Activated T-helper 17 cell treated with anti-CD3 and anti-CD28 coated beads, Interleukin-2, amount 50 U/mL, for 72 hours (primary cell): ENCODE measurements at places on chromosomes 11 and 22. TPM values are rescaled to one million over a fixed set of nuclear protein-coding genes. Genes with fewer than 3 reads are reported as not detected.

GRCh38 chr22:49942565-49943404, 17.8 kb upstream of the PIM3 start:
- H3K4me1 ChIP-seq, result no peaks in the 10 kb centered on the region
- no peak overlapping the region for H3K4me3 ChIP-seq
- no peaks in the 10 kb centered on the region for H3K27me3 ChIP-seq
- no peak for ATAC-seq

GRCh38 chr11:103680826-103681225, 355.6 kb upstream of the DDI1 start:
- ATAC-seq, result no peak
- H3K27me3 ChIP-seq, result peaks cover 2% of the 10 kb centered on the region
- no peaks in the 10 kb centered on the region for H3K36me3 ChIP-seq
- H3K27ac ChIP-seq, result no peak overlapping the region
- no peak overlapping the region for H3K4me3 ChIP-seq
- peaks cover 5% of the 10 kb centered on the region for H3K4me1 ChIP-seq

DNA sequence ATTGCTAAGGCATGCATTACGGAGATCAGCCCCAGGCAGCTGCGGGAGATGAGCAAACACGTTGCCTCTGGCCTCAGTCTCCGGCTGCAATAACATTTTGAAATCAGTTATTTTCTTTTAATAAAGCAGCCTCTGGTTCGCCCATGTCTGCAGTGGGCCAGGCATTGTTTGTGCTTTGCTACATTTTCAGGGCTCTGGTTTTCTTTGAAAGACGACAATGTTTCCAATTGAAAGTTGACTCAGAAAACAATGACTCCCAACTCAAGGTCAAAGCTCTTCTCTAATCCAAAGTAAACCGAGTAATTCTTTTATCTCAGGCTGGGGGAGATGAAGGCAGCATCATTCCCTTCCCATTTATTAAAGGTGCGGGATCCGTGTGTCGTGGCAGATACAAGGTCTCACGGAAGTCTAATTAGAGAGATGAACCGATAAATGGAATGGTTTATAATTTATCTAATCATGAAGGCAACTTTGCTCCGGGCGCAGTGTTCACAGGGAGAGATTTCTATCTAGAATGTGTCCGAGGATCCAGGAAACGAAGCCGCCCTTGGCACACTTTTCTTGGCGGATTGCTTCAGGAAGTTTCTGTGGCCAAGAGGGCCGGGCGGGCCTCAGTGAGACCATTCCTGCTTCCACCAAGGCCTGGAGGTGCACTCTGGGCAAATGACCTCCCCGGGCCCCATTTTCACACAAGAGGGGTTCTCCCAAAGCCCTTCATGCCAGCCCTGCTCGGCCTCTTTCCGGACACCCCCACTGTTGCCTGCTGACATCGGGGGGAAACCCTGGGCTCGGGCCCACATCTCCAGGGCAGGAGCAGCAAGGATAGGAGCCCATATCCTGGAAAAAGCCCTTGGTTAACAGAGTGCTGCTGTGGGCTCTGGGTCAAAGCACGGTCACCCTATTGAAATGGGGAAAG, 811.4 kb downstream of the BRD1 start:
- H3K27me3 ChIP-seq, result peaks cover 4% of the 10 kb centered on the region
- no peak overlapping the region for H3K4me3 ChIP-seq
- no peaks in the 10 kb centered on the region for H3K4me1 ChIP-seq
- no peak for ATAC-seq

GRCh38 chr11:95688501-95689222, 100.9 kb downstream of the FAM76B start:
- no peak overlapping the region for H3K27ac ChIP-seq
- no peak overlapping the region for H3K4me3 ChIP-seq
- peak; percentile 81 for ATAC-seq

- H3K27me3 ChIP-seq, result peaks cover 3% of the 10 kb centered on the region
- H3K4me3 ChIP-seq, result no peak overlapping the region
- H3K4me1 ChIP-seq, result no peaks in the 10 kb centered on the region
- no peak for ATAC-seq
These were observed 18.8 kb downstream of the MB start for GRCh38 chr22:35598396-35598710.

GRCh38 chr11:80473562-80473961, 1032.7 kb upstream of the TENM4 start:
- H3K4me1 ChIP-seq, result no peaks in the 10 kb centered on the region
- H3K27me3 ChIP-seq, result no peaks in the 10 kb centered on the region
- no peak overlapping the region for H3K4me3 ChIP-seq
- H3K27ac ChIP-seq, result no peak overlapping the region
- H3K36me3 ChIP-seq, result no peaks in the 10 kb centered on the region
- ATAC-seq, result no peak

GRCh38 chr11:132576706-132577105, 955.6 kb downstream of the OPCML start:
- H3K4me3 ChIP-seq, result no peak overlapping the region
- no peak overlapping the region for H3K27ac ChIP-seq
- no peaks in the 10 kb centered on the region for H3K36me3 ChIP-seq
- no peaks in the 10 kb centered on the region for H3K4me1 ChIP-seq
- no peak for ATAC-seq

- H3K27me3 ChIP-seq, result peaks cover 19% of the 10 kb centered on the region
- no peaks in the 10 kb centered on the region for H3K4me1 ChIP-seq
These were observed 69.4 kb upstream of the FGF3 start for GRCh38 chr11:69888483-69889181.

GRCh38 chr11:69674267-69674885, 777 bp downstream of the LTO1 start:
- H3K36me3 ChIP-seq, result peaks cover 48% of the 10 kb centered on the region
- peak overlapping the region; percentile 95 for H3K27ac ChIP-seq
- H3K27me3 ChIP-seq, result no peaks in the 10 kb centered on the region
- H3K4me1 ChIP-seq, result peaks cover 5% of the 10 kb centered on the region

GRCh38 chr22:39731881-39732555, 161.5 kb downstream of the CACNA1I start:
- H3K27me3 ChIP-seq, result peaks cover 3% of the 10 kb centered on the region
- no peak overlapping the region for H3K4me3 ChIP-seq
- H3K27ac ChIP-seq, result no peak overlapping the region

- peak overlapping the region; percentile 94 for H3K4me3 ChIP-seq
- H3K36me3 ChIP-seq, result peaks cover 71% of the 10 kb centered on the region
- peak overlapping the region; percentile 98 for H3K27ac ChIP-seq
- ATAC-seq, result peak; percentile 67
- H3K27me3 ChIP-seq, result no peaks in the 10 kb centered on the region
These were observed 638 bp upstream of the PITPNM1 start for GRCh38 chr11:67505605-67506396.

GRCh38 chr11:75445315-75445953, 12.4 kb upstream of the KLHL35 start:
- no peaks in the 10 kb centered on the region for H3K27me3 ChIP-seq
- H3K4me3 ChIP-seq, result no peak overlapping the region
- H3K4me1 ChIP-seq, result no peaks in the 10 kb centered on the region
- H3K27ac ChIP-seq, result no peak overlapping the region
- ATAC-seq, result peak; percentile 86

DNA sequence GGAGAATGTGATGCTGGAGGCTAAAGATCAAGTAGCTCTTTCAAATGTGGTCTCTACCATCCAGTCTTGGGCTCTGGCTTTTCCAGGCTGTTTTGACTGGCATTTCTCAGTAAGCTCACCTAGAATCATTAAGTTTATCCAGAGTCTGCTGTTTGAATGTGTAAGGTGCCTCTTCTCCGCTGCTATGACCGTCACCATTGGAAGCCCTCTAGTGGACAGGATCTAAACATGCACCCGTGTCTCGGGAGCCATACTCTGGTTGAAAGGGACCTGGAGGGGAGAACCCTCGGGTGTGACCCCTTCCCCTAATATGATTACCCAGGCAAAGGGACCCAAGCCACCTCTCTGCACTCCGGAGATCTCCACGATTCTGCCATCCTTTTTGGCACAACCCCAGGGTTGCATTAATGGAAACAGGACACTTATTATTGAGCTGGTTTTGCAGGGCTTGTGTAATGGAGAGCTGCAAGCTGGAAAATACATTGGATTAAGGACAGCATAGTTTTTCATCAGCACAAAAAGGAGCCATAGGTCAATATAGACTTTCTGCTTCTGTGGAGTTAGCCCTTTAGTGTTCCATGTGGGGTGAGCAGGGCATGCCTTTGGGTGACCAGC, 191.0 kb upstream of the LARGE1 start:
- H3K36me3 ChIP-seq, result no peaks in the 10 kb centered on the region
- no peak overlapping the region for H3K27ac ChIP-seq
- H3K4me1 ChIP-seq, result no peaks in the 10 kb centered on the region
- ATAC-seq, result no peak
- peaks cover 5% of the 10 kb centered on the region for H3K27me3 ChIP-seq

- H3K4me3 ChIP-seq, result no peak overlapping the region
- no peak for ATAC-seq
These were observed 85.0 kb upstream of the EIF3D start for GRCh38 chr22:36613958-36614357.

DNA sequence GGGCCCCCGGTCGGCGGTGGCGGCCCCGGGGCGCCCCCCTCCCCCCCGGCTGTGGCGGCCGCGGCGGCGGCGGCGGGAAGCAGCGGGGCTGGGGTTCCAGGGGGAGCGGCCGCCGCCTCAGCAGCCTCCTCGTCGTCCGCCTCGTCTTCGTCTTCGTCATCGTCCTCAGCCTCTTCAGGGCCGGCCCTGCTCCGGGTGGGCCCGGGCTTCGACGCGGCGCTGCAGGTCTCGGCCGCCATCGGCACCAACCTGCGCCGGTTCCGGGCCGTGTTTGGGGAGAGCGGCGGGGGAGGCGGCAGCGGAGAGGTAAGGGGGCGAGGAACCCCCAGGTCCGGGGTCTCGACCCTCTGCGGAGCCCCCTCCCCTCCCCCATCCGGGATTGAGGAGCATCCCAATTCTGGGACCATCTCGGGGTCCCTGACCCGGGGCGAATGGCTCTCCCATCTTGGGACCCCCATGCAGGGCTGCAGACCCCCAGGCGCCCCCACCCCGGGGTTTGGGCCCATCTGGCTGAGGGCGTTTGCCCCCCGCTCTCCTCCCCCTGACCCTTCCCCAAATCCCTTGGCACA, 431 bp downstream of the KMT2A start:
- peaks cover 30% of the 10 kb centered on the region for H3K4me1 ChIP-seq
- H3K4me3 ChIP-seq, result peak overlapping the region; percentile 96
- H3K27ac ChIP-seq, result peak overlapping the region; percentile 87
- H3K36me3 ChIP-seq, result peaks cover 45% of the 10 kb centered on the region

DNA sequence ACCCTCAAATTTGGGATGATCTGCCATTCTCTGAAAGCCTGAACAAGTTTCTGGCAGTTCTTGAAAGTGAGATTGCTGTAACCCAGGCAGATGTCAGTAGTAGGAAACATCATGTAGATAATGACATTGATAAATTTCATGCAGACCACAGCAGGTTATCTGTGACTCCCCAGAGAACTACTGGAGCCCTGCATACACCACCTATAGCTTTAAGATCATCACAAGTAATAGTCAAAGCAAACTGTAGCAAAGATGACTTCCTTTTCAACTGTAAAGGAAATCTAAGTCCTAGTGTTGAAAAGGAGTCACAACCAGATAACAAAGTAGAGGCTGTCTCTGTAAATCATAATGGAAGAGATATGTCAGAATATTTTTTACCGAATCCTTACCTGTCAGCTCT, 31.0 kb downstream of the DDIAS start:
- no peak overlapping the region for H3K4me3 ChIP-seq
- no peaks in the 10 kb centered on the region for H3K27me3 ChIP-seq
- no peak overlapping the region for H3K27ac ChIP-seq
- H3K36me3 ChIP-seq, result peaks cover 25% of the 10 kb centered on the region
- ATAC-seq, result no peak
- H3K4me1 ChIP-seq, result no peaks in the 10 kb centered on the region

MRPL21 gene
- 43.4 TPM for total RNA-seq

KCNJ11 gene
- 0.32 TPM for total RNA-seq

CALCA gene
- not detected for total RNA-seq

NOX4 gene
- not detected for total RNA-seq

GNG3 gene
- not detected for total RNA-seq

OR2D2 gene
- total RNA-seq, result not detected

CST6 gene
- total RNA-seq, result 0.37 TPM

OR5A1 gene
- not detected for total RNA-seq

BRSK2 gene
- 3.3 TPM for total RNA-seq
